ENCODE measurements at places on chromosomes 5 and 9. TPM values are rescaled to one million over a fixed set of nuclear protein-coding genes. Genes with fewer than 3 reads are reported as not detected.

Gene RXRA
- total RNA-seq: 64.1 TPM

Gene SURF1
- total RNA-seq: 19.9 TPM

DNA sequence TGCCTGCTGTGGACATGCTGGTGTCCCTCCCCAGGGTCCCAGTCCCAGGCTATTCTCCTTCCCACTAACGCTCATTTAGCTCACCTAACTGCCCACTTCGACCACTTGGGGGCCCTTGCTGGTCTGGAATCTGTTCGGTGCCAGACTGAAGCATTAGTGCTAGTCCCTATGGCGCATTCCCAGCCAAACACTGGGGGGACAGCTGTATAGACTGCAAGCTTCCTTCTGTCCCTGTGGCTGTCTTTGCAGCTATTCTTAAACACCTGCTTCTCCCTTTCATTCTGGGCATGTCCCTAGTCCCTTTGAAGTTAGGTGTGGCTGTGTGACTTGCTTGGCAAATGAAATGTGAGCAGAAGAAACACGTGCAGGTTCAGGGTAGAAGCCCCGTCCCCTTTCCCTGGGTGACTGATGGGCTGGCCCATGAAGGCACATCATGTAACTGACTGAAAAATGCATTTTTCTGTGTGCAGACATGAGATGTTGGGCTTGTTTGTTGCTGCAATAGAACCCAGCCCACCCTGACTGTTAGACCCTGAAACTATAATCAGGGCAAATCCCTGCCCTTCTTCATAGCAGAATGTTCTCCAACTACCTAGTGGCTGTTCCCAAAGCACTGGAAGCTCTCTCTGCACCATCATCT is 134.4 kb downstream of the BARX1 start:
- DNase-seq: no peak

DNA sequence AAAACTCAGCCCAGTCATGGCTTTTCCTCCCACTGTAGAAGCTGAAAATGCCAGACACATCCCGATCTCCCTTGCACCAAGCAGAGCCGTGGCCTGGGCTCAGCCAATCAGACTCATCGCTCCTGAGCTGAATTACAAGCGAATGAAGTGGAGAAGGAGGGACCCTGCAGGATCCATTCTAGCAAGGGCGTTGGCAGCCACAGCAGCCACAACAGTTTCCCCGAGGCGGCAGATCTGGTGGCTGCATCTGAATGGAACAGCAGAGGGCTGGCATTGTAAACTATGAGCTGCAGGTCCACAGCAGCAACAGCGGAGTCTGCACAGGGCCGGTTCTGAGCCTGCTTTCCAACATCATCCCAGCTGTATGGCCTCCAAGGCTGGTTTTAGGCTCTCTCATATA is 23.8 kb downstream of the ALG2 start:
- no peak for DNase-seq

Gene SH2D3C
- 49.5 TPM for total RNA-seq
